ENCODE measurements at places on chromosomes 16 and 17. TPM values are rescaled to one million over a fixed set of nuclear protein-coding genes. Genes with fewer than 3 reads are reported as not detected.

Gene TBC1D3B
- total RNA-seq: not detected

Gene CMIP
- 24.0 TPM for total RNA-seq

Gene ALOX12B
- not detected for total RNA-seq

Gene ICAM2
- total RNA-seq: 87.6 TPM

Gene SDR42E2
- total RNA-seq: not detected

Gene B3GNT9
- total RNA-seq: 3.9 TPM

Gene CCL17
- total RNA-seq: not detected

Gene CORO6
- 9.3 TPM for total RNA-seq

Gene ABHD15
- 25.2 TPM for total RNA-seq

Gene SPHK1
- total RNA-seq: 1.3 TPM

Gene KCNAB3
- total RNA-seq: 0.44 TPM

Gene KCNJ12
- not detected for total RNA-seq

Gene SLFN11
- total RNA-seq: 79.6 TPM

Gene C17orf107
- total RNA-seq: 2.2 TPM

Gene NOS2
- not detected for total RNA-seq

Gene KLHL36
- 108 TPM for total RNA-seq

Gene CDH11
- total RNA-seq: 60.8 TPM

Gene TNFSF12
- 56.5 TPM for total RNA-seq

Gene KRT33A
- not detected for total RNA-seq

Gene IL32
- total RNA-seq: 10.6 TPM

Gene CTF1
- not detected for total RNA-seq

Gene PRDM7
- not detected for total RNA-seq

Gene TRPV3
- total RNA-seq: 1.2 TPM

Data from subcutaneous adipose tissue (tissue), 4 donors.